SW480 (cell line): ENCODE measurements at places on chromosomes 6 and 20.
A peak's percentile ranks its signal among the peaks of the same experiment; 100 is the strongest.

DNA sequence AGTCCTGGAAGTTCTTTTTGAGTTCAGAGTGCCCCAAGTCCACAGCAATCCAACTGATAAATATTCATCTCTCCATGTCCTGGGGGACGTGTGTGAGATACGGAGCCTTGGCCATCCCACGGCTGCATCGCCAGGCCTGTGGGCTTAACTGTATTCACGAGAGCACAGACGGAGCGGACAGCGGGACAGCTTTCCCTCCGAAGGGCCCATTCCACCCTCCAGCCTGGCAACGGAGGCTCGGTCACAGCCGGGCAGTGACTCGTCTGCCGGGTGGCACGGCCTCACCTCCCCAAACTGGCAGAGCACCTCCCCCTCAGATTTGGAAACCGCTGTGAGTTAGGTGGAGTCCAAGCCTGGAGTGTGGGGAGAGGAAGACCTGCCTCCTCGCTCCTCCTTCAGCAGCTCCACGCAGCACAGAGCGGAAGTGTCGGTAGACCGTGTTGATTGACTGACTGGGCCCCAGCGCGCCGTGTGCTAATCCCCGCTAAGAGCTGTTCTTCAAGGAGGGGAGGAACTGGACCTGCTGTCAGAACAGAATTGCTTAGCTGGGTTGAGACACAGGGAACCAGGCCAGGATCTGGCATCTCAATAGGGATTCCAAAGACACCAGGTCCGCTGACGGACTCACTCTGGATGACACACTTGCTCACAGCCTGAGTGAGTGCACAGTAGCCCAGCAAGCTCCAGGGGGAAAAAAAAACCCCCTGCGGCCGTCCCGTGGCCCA lies 10.9 kb downstream of the FOXF2 start:
- no peak for DNase-seq

DNA sequence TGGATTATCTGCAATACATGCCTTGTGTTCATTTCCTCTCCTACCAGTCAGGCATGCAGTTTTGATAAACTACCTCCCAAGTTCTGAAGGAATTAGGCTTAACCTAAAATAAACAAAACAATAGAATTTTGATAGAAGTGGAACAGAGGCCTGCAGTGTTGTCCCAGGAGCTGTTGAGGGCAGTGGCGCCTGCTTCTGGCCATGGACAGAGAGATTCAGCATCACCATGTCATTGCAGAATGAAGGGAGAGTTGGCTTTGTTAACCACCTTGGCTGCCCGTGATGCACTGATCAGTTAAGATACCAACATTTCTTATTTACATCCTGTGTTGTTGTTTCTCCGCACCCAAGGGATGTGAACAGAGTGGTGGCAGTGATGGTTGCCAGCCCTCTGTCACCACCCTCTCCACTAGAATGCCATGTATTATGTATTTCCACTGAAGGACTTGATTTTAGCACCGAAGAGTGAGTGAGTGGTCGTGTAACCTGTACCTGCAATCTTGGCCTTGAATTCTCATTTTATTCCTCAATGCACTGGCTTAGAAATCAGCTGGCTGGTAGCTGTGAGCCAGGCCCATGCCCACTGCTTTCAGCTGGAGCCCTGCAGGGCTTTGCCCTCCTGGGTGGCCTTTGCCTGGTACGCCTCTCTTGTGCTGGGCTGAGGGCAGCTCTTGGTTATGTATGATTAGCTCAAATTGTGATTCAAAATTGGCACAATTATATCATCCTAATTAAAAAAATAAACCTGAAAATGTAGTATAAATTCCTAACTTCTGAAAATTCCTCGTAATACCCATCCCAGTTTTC lies 56.5 kb downstream of the SHLD1 start:
- no peak for DNase-seq

DNA sequence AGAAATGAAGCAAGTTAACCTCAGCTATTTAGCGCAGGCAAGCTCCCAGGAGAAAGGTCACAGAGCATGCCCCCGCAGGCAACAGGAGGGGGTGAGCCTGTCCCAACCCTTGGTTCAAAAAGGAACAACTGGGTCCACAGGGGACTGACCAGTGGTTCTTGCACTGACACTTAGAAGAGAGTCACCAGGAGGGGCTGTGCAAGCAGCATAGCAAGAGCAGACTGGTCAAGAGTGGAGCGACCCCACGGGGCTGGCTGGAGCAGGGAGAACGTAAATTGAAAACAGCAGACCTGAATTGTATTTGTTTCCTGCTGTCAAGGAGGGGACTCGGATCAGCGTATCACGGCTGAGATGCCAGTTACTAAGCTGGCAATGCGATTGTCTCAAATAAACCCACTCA lies 32.8 kb downstream of the GABRR1 start:
- no peak for DNase-seq

- no peak for DNase-seq
These were observed 582.3 kb upstream of the GJE1 start for GRCh38 chr6:141550471-141550870.

DNA sequence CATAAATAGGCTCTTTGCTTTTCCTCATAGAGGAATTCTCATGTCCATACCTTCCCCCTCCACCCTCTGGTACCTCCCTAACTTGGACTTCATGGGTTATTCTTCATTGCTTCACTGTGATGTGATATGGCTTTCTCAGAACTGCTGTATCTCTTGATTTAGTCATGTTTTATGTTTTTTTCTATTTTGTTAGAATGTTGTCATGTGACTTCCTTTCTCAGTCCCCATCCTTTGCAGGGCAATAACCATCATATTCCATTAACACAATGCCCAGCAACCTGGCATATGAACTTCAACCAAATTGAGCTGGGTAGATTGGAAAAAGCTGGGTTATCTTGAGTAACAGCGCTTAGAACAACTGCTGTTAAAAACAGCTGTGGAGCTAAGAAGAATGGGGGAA lies 190.9 kb upstream of the PRSS16 start:
- no peak for DNase-seq

DNA sequence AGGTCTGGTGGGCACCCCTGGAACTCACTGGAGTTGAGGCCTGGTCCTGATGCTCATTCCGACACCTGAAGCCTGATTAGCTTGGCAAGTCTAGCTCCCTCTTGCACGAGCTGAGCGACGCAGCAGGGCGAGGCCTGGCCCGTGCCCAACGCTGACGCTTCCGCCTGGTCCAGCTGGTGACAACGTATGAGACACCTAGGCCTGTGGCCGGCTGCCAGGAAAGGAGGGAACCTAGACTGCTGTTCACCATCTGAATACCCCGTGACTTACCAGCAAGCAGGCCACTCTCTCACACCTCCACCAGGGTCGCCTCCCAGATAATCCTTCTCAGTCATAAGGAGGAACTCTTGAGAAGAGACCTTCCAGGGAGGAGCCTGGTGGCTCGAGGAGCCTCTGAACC lies 24.5 kb downstream of the YTHDF1 start:
- peak; percentile 74 for DNase-seq

DNA sequence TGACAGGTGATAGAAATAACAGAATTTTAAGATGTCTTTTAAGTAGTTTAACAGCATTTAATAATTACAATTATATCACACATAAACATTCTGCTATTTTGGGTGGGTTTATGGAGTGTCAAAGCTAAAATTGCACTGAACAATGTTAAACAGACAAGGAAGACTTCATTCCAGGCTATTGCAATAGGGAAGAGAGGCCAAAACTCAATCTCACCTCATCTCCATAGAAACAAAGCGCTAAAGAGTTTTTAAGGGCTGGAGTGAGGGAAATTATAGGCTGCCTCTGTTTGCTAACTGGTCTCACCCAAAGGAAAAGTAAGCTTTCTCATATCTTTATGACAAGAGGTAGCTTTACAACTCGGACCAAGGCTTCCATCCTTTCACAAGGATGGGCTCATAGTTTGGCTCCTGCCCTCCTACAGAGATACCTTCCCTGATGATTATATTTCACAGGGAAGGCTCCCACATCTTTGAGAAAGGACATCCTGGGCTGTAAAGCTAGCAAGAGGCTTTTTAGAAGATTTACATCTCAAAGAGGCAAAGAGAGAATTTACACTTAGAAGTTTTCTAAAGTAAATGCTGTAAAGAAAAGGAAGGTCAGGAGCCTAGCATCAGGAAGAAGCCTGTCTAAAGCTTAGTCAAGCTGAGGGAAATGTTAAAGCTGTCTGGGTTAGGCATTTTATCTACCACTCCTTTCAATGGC lies 350.2 kb upstream of the IMPG1 start:
- DNase-seq: no peak

- DNase-seq: no peak
These were observed 41.0 kb downstream of the GNAS start for GRCh38 chr20:58893355-58894120.

DNA sequence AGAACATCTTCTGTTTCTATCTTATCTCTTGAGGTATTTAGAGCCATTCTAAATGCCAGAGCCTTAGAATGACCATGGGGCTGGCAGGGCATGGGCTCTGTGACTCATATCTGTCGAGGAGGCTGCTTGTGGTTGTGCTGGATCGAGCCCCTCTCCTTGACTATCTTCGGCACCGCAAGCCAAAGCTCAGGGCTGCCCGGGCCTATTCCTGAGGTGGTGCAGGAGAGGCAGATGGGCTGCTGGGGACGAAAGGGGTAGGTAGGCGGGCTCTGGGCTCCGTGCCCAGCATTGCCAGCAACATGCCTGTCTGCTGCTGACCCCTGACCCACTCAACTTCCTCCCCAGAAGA lies 89.9 kb downstream of the NOL4L start:
- DNase-seq: no peak

- DNase-seq: no peak
These were observed 7.1 kb downstream of the BAG6 start for GRCh38 chr6:31645325-31645724.

DNA sequence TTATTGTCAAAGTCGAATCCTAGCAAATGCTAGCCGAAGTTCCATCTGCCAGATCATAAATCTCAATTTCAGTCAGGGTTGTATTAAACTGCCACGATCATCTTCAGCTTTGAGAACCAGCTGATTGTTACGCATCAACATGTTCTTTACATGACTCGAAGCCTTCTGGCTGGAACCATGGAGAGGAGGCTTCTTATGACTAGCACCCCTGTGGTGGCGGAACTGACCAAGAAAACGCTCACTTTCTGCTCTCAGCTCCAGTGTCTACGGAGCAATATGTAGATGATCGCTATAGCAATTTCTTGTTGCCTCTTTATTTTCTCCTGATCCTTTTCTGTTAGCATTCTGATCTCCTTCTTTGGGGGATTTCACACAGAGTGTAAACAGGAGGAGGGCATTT lies 479.4 kb upstream of the SLC35B3 start:
- DNase-seq: no peak

- peak; percentile 30 for DNase-seq
These were observed 103.6 kb upstream of the KCNK16 start for GRCh38 chr6:39426073-39426456.

GRCh38 chr6:51303338-51303737 lies 484.7 kb downstream of the TFAP2B start:
- no peak for DNase-seq

- DNase-seq: no peak
These were observed 328.4 kb downstream of the BCKDHB start for GRCh38 chr6:80434691-80435350.

GRCh38 chr6:43021270-43022047 lies at the start of gene RRP36:
TSS of gene RRP36 (plus strand) at chr6:43021623. CDS start at chr6:43021655, 32 bp downstream.
- peak; percentile 63 for DNase-seq

DNA sequence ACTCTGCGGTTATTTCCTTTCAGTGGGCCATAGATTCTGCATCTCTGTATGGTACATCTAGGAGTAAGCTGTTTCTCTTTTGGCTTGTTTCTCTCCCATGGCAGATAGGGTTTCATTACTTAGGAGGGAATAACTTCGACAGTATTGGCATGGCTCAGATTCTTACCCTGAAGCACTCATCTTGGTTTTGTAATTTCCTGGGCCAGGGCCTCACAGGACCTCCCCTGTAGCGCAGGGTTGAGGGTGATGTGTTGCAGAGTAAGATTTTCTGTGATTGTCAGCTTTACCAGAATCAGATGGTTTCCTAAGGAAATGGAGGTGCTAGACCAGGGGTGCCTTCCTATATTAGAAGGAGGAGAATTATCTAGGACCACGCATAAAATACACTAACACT lies 78.3 kb downstream of the STXBP5 start:
- DNase-seq: no peak

DNA sequence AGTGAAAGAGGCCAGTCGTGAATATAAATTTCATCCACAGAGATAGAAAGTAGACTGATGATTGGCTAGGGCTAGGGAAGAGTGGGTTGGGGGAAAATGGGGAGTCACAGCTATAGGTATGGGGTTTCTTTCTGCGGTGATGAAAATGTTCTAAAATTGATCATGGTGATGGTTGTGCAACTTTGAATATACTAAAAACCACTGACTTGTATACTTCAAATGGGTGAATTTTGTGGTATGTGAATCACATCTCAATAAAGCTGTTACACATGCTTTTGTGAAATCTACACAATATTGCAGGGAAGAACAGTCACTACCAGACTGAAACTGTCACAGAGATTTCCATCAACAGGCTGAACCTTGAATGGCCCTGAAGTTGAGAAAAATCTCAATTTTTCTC lies 61.5 kb downstream of the LYRM4 start:
- DNase-seq: no peak
